Osteocyte (in vitro differentiated cells): ENCODE measurements at places on chromosomes 7 and 10.

DNA sequence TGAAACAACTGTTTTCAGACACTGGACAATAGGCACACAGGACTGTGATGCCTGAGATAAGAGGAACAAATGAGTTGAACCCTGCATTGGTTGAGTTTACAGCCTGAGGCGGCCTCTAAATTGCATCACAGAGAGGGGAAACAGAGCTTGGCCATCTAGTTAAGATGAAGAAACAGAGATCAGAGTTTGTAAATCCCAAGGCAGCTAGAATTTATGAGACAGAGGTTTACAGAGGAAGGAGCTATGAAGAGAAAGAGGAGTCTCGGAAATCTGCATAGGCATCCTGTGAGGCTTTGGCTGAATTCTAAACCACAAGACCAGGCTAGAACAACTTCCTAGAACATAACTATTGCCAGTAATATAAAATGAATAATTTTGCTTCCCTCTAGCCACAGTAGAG, 41.0 kb upstream of the OIT3 start:
- DNase-seq, result no peak

DNA sequence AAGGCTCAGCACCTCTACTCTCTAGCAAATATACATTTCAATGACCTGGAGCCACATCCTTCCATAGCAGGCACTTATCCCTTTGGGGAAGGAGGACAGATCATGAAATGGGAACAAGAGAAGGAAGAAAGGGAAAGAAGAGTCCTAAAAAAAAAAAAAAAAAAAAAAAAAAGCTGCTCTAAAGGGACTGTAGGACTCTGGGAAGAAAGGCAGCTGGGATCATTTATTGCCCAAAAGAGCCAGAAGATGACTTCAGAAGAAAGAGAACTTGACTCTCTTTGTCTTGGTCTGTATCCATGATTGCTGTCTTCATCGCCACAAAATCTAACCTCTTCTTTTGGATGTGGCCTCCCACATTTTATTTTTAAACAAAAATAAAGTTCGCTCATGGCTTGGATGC, 203.6 kb upstream of the CELF2 start:
- no peak for DNase-seq

- DNase-seq, result no peak
Observed at GRCh38 chr7:28677668-28678067, 265.4 kb downstream of the CREB5 start.

DNA sequence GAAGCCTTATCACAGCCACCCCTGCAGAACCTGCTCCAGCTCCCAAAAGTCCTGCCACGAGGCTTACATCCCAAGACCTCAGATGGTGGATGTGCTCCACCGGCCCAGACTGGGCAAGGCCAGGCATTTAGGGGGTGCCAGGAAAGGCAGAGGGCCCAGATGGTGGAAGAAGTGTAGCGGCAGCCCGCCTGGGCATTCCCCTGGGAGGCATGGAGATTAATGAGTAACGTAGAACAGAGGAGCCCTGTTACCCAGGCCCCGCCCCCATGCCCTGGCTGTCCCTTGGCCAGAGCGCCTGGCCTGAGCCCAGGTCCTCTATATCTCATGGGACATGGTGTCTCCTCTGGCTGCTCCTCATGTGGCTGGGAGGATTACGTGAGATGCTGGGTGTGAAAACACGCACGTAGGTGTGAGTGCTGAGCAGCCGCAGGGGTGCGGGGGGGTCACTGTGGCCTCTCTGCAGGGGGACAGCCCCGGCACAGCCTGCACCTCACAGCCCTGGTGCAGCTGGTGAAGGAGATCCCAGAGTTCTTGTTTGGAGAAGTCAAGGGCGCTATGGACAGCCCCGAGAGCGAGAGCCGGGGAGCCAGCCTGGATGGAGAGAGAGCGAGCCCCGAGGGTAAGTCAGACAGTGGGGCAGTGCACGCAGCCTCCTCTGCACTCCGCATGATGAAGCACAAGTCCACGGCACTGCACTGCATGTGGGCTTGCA, 52.9 kb downstream of the ZNF467 start:
- no peak for DNase-seq

DNA sequence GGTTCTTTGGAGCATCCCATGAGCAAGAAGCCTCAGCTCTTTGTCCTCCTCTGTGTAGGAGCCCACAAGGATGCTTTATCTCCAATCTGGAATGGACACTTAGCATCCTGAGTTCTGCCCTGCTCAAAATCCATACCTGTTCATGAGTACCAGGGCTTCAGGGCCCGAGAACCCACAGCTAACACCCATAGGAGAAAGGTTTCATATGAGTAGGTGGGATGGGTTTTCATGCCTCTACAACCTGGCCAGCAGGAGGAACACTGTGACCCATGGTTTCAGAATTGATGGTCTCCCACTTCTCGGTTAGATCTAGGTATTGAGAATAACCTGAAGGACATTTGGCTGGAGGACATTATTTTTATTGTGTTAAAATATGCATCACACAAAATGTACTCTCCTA, 57.8 kb downstream of the TBXAS1 start:
- no peak for DNase-seq

DNA sequence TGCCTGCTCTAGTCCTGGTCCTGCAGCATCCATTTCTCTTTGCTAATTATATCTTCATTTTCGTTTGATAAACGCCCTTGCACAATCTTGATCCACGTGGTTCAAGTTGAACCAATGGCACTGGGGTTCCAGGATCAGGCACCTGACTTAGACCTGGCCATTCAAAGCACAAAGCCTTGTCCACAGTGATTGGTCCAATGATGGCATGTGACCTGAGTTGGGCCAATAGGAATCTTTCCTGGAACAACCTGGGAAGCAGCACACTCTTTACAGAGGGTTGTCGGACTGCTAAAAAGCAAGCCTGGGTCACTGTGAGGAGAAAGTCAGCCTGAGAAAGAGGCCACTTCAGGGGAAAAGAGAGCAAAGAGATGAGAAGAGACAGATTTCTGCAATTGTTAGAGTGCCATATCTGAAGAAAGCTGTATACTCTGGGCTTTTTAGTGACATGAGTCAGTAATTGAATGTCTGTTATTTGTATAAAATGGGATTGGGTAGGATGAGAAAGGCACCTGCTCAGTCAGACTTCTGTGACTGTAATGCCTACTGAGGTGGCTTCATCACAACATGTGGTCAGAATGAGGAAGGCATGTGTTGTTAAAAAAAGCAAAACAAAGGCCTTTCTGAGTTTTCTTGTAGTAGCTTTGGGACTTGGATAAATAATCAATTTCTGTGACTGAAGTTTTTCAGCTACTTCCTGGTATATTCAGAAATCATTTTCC, 4.4 kb upstream of the STEAP4 start:
- no peak for DNase-seq

DNA sequence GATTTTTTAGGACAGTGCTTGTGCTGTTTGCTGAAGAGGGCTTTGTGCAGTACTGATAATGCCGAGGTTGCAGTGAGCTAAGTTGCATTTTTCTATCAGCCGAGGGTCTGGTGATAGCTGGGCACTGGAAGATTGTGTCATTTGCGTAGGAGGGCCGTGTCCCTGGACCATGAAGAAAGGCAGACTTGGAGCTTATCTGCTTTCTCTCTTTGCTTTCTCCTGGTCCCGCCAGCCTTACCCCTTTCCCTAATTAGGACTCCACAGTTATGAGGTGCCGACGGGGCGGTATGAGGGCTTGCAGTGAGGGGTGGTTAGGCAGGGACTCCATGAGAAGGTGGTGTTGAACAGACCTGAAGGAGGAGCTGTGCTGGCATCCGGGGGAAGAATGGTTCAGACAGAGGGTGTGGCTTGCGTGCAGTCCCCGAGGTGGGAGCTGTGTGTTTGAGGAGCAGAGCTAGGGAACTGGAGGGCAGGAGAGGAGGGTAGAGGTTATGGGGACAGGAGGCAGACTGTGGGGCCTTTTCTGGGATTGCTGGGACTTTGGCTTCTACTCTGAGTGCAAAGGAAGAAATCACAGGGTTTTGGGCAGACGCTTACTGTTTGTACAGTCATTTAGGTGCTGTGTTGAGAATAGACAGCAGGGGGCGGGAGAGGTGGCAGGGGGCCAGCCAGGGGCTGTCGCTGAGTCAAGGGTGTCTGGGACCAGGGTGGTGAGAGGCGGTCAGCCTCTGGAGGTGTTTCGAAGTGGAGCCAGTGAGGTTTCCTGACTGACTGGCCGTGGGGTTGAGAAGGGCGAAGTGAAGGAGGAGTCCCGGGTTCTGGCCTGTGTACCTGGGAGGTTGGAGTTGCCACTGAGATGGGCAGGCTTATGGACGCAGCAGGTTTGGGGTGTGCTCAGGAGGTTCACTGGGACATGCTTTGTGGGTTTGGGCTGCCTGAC, 43.4 kb downstream of the PRF1 start:
- DNase-seq, result no peak

- DNase-seq, result no peak
Observed at GRCh38 chr7:44147026-44147991, 6.2 kb upstream of the MYL7 start.

- no peak for DNase-seq
Observed at GRCh38 chr7:28919510-28919909, 38.6 kb downstream of the TRIL start.

- DNase-seq, result no peak
Observed at GRCh38 chr7:152760854-152761748, 1.5 kb downstream of the ACTR3B start.

- DNase-seq, result no peak
Observed at GRCh38 chr7:11667810-11668185, 164.2 kb downstream of the THSD7A start.

GRCh38 chr7:28136420-28136819, 44.2 kb downstream of the JAZF1 start:
- DNase-seq, result no peak

- DNase-seq, result no peak
Observed at GRCh38 chr7:70307544-70308106, 709.4 kb downstream of the AUTS2 start.

- DNase-seq, result no peak
Observed at GRCh38 chr7:50812841-50813475, 30.3 kb upstream of the GRB10 start.

- no peak for DNase-seq
Observed at GRCh38 chr7:106376026-106376799, 91.4 kb upstream of the NAMPT start.

GRCh38 chr7:136566491-136566890, 302.0 kb upstream of the CHRM2 start:
- no peak for DNase-seq
